Stimulated activated CD4-positive, alpha-beta T cell treated with anti-CD3 and anti-CD28 coated beads, Interleukin-2, amount 100 ng/mL, for 4 hours (primary cell): ENCODE measurements at places on chromosomes 1 and 21.

- DNase-seq, result no peak
Measured at GRCh38 chr1:62487956-62488355, 51.1 kb downstream of the USP1 start.

GRCh38 chr1:26701266-26701994 lies 5.6 kb downstream of the ARID1A start:
- no peak for DNase-seq

- peak; percentile 57 for DNase-seq
Measured at GRCh38 chr1:7915826-7916500, 24.7 kb downstream of the TNFRSF9 start.

DNA sequence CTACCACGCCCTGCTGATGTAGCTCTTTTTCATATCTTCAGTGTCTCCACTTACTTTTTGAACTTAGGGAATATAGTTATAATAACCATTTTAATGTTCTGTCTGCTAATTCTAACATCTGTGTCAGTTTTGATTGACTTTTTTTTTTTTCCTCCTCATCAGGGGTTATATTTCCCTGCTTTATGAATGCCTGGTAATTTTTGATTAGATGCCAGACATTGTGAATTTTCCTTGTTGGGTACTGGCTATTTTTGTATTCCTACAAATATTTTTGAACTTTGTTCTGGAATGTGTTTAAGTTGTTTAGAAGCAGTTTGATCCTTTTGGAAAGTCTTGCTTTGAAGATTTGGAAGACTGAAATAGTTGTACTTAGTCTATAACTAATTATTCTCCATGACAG lies 82.1 kb downstream of the ROR1 start:
- DNase-seq, result no peak

DNA sequence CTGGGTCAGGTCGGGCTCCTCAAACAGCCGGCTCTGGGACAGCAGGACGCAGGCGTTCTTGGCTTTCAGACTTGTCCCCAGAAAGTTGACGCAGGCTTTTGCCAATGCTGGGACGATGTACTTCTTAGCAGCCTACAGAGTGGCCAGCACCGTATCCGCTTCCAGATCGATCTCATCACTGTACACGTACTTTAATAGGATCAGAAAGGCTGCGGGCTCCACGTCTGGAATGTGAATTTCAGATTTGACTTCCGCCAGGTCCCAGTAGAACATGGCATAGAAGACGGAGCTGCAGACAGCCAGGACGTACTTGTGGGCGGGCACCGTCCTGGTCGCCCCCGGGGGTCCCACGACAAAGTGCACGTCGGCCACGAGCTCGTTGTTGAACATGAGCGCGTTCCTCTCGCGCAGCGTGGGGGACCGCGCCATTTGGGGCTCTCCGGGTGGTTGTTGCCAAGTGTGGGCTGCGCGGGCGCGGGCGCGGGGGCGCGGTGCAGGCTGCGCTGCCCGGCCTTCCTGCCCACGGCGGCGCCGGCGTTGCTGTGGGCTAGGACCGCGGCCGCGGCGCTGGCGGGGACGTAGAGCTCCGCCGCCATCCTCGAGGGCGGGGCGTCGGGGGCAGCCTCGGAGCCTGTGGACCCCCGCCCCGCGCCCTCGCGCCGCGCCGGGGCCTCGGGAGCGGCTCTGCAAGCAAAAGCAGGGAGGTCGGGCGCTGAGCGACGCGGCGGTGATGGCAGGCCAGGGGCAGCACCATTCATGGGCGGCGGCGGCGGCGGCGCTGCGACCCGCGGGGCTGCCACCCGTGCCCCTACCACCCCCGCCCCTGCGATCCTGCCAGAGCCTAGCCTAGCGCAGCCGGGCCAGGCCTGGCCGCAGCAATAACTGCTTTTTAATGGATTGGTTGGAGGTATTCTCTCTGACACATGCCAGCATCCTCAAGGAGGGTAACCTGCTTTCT lies 10.6 kb downstream of the CNR2 start:
- DNase-seq, result no peak

- DNase-seq, result no peak
Measured at GRCh38 chr1:163528710-163529348, 207.1 kb downstream of the NUF2 start.

- DNase-seq, result no peak
Measured at GRCh38 chr21:44548922-44549321, 2.4 kb downstream of the KRTAP10-2 start.

DNA sequence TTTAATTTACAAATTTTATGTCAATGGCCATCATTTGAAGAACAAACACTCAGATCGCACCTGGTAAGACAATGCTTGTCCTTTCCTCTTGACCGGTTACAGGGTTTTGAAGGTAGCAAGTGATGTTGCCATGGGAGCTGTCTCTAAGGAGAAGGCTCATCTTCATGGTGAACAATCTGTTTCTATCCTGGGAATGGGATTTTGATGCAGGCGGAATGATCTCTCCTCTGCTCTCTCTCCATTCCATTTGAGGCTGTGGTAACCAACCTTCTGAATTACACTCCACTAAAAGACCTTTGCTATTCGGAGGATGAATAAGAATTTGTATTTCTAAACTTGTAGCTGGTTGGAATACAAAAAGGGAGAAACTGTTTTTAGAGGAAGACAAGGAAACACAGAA lies 57.9 kb upstream of the SLC5A9 start:
- no peak for DNase-seq

GRCh38 chr1:58104960-58105359 lies 441.6 kb downstream of the OMA1 start:
- no peak for DNase-seq

GRCh38 chr1:83978056-83978455 lies 20.9 kb downstream of the TTLL7 start:
- no peak for DNase-seq

- DNase-seq, result no peak
Measured at GRCh38 chr1:4269952-4270570, 370.0 kb upstream of the C1orf174 start.

- DNase-seq, result peak; percentile 4
Measured at GRCh38 chr1:12344596-12345349, 114.9 kb downstream of the VPS13D start.

DNA sequence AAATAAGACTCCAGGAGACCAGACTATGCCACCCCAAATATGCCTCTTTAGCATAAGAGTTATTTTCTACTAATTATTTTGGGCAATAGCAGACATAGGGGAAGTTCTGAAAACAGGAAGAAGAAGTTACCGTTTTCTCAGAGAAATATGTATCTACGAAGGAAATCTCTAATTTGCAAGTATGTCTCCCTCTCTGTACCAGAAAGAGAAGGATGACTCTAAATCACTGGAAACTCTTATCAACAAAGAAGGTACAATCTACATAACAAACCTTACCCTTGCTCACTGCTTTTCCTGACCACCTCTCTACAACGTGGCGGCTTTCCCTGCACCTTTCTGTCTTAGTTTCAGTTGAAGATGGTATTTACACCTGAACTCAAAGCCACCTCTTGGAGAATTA lies 49.0 kb downstream of the OMA1 start:
- no peak for DNase-seq

DNA sequence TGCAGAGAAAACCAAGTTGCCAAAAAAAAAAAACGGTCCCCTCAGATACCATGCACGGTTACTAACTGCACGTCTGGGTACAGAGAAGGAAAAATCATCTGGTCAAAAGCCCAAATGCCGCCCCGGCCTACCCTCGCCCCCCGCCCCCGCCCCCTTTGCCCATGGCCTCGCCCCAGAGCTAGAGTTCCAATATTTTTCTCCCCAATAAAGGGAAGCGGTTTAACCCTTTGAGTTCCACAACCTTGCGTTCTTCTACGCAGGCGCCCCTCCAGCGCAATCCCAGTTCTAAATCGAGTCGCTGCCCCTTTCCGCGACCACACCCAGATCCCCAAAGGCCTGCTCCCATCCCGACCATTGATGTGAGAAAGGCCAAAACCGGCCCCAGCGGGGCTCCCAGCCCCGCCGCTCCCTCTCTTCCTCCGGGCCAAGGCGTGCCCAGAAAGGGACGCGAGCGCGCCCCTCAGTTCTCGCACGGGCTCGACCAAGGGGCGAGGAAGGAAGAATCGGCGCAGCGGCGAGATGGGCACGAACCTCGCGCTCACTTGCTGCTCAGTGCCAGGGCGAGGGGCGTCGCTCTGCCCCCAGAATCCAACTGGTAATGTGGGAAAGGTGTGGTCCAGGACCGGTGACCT lies 797 bp downstream of the WDR47 start:
- DNase-seq, result peak; percentile 0

DNA sequence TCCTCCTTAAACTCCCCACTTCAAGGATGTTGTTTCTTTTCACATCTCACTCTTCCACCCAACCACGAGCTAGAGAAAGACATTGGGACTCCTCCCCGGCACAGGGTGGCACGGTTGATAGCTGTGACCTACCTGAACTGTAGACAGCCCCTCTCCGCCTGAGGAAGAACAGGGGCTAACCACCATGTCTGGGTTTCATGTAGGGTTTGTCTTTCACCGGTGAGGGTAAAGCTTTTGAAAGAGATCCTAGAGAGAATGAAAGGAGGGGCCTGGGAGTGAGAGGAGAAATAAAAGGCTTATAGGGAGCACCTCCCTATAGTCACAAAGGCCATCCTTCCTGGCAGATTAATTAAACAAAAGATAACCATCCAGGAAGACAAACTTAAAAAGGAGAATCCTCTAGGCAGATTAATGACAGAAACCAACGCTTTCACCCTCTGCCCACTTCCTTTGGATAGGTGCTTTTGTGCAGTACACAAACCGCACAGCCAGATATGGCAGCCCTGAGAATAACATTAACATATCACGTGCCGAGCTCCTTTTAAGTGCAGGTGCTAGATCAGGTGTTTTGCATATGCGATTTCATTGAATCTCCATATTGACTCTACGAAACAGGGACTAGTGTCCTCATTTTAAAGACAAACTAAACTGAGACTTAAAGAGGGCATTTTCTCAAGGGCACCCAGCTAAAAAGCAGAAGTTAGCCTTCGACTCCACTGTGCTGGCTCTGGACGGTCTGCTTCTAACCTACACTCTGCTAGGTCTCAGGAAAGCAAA lies 178.1 kb upstream of the RUNX1 start:
- no peak for DNase-seq

DNA sequence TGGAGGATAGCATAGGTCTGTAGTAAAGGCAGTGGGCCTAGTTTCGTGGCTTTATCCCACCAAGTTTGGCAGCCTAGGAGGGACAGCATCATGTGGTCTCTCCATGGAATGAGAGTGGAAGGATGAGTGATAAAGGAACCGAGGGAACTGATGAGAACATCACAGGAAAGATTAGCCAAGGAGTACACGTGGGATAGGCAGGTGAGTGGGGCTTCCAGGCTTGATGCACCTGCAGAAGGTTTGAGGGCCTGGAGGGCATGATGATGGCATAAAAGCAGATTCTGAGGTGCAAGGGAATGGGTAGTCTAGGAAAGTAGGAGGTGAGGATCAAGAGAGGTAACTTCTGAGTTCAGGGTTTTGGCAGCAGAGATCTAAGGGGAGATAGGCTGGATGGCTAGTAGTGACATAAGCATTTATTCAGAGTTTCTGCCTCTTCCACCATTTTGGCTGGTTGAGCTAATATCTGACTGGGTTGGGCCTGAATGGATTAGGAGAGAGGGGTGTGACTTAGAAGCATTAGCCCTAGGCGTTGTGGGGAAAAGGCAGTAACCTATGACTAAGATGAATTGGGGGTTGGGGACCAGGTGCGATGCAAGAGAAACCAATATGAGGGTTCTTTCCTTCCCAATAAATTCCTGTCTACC lies 9.1 kb downstream of the PTGFRN start:
- no peak for DNase-seq

GRCh38 chr1:107750364-107750959 lies 214.5 kb downstream of the VAV3 start:
- DNase-seq, result no peak

DNA sequence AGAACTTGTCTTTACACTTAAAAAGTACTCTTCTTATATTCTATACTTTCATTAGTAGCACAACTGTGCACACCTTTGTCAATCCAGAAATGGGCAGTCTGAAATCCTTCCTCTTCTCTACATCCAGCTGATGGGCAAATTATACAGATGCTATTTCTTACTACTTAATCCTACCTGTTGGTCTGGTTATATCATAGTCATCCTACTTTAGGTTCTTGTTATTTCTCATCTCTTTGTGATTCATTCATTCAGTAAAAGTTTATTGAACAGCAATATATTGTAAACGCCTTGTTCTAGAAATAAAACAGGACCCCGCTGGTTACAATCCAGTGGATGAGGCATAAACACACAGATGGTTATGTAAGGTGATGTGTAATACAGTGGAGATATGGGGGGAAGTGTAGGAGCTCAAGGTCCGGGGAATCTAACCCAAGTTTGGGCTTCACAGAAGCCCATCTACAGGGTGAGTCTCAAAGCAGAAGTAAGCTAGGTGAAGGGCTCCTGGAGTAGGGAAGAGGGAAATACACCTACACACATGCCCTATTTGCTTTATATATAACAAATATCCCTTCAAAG lies 11.8 kb upstream of the FUBP1 start:
- no peak for DNase-seq

GRCh38 chr1:53049574-53049967 lies 12.4 kb upstream of the PODN start:
- no peak for DNase-seq

DNA sequence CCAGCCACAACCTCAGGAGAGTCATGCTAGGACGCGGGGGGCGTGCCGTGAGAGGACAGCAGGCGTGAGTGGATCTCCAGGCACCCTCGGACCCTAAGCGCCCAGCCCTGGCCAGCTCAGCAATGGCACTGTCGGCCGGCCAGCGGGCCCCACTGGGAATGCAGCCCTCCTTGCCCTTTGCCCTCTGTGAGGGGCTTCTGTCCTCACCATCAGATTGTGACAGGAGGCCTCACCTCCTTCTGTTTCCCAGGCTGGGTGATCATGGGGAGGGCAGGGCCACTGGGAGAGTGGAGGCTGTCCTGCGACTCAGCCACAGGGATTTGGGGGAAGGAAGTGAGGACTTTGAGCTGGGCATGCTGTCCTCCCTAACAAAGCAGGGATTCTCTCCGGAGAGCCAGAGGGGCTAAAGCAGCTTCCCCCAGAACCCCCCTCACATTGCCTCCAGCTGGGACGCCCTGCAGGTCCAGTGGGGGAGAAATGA lies 6.6 kb upstream of the LRRC3 start:
- DNase-seq, result no peak

DNA sequence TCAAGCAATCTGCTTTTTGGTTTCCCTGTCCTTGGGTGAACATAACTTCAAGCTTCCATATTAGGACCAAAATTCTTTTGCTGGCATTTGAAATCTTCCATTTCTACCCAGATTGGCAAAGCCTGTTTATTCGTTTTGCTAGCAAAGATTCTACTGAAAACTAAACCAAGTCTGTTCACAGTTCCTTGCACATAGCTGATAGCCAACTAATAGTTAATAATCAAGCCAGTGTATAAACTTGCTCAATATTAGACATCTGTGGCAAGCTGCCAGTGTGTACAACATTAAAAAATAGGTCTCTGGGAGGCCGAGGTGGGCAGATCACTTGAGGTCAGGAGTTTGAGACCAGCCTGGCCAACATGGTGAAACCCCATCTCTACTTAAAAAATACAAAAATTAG lies 6.3 kb downstream of the APP start:
- DNase-seq, result no peak

- no peak for DNase-seq
Measured at GRCh38 chr1:84428235-84428634, 30.0 kb downstream of the DNASE2B start.
